ENCODE measurements at places on chromosomes 13 and 19.

- DNase-seq = no peak
Observed at GRCh38 chr13:68888832-68889231, 1218.8 kb upstream of the ATXN8OS start.

GRCh38 chr13:51801631-51802099 is 2.3 kb downstream of the DHRS12 start:
- no peak for DNase-seq

DNA sequence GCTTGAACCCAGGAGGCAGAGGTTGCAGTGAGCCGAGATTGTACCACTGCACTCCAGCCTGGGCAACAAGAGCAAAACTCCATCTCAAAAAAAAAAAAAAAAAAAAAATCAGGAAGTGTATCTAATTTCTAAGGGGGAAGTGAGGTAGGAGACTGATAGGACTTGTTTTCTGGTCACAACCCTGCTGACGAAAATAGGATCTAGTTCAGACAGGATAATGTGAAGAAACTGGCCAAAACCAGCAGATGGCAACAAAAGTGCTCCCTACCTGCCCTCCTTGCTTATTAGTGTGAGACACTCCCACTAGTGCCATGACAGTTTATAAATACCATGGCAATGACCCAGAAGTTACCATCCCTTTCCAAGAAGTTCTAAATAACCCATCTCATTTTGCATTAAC is 36.0 kb upstream of the KPNA3 start:
- DNase-seq = no peak

- DNase-seq = no peak
Observed at GRCh38 chr13:69198706-69199105, 908.9 kb upstream of the ATXN8OS start.

GRCh38 chr19:46975011-46975924 is 44.4 kb upstream of the NPAS1 start:
- no peak for DNase-seq

DNA sequence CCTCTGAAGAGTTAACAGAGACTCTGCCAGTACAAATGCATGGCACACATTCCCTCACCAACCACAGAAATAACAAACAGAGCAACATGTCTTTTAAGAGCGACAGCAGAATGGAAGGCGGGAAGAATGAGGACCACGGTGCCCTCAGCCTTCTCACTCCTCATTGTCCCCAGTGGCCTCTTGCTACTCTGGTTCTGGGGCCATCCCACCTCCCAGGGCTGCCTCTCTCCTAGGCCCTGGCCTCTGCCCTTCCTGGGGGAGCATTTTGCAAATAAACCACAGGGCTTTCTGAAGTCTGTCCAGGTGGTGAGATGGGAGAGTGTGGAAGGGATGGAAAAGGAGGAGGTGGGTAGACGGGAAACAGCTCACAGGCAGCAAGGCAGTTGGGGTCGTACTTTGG is 28.3 kb downstream of the CYP2B6 start:
- DNase-seq = no peak

DNA sequence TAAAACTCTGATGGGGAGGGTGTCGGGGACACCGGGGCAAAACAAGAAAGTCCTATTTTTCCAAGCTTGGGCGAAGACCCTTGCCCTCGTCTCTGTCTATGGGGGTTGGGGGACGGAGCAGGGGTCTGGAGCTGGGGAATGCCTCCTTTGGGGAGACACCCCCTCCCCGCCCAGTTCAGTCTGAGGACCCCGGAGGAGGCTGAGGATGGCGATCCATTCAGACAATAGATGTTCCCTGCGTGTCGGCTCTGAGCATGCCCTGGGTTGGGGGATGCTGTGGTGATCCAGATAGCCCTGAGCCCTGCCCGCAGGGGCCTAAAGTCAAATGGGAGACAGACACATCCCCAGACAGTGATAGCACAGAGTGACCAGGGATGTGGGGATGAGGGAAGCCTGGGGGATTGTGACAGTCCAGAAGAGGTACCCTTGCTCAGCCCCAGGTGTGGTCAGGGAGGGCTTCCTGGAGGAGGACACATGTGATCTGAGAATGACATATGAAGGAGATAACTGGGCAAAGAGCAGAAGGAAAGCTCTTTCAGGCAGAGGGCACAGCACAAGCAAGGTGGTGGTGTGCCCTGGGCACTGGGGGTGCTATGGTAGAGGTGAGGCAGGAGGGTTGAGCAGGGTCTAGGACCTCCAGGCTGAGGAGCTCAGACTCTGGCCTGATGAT is 9.1 kb downstream of the LRFN3 start:
- no peak for DNase-seq
